ENCODE measurements at places on chromosomes 16 and 17.

- peak; percentile 49 for DNase-seq
These were observed 119.8 kb downstream of the HIC1 start for GRCh38 chr17:2174468-2175293.

DNA sequence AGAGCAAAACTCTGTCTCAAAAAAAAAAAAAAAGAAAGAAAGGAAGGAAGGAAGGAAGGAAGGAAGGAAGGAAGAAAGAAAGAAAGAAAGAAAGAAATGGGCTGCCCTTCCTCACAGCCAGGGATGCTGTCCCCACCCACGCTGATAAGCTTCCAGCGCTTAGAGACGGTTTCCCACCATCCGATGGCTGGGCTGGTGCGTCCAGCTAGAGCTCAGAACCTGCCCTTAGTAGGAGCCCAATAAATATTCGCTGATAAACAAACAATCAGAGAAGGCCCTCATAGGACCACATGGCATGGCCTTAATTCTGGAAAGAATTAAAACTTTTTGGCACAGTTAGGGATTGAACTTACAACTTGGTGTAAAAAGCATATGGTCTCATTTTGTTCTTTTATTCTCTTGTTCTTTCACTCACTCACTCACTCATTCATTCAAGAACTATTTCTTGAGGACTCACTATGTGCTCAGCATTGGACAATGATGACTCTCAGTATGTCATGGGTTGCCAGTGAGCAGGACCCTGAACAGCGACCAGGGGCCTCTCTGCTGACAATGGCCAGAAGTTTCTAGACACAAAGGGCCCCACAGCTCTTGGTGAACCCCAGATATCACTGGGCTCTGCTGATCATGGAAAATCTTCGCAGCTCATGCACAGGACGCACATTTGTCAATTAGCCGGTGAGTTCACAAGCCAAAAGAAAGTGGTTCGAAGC lies 32.5 kb upstream of the TNRC6C start:
- no peak for DNase-seq

- DNase-seq = no peak
These were observed 28.5 kb downstream of the TSC2 start for GRCh38 chr16:2076072-2076865.

DNA sequence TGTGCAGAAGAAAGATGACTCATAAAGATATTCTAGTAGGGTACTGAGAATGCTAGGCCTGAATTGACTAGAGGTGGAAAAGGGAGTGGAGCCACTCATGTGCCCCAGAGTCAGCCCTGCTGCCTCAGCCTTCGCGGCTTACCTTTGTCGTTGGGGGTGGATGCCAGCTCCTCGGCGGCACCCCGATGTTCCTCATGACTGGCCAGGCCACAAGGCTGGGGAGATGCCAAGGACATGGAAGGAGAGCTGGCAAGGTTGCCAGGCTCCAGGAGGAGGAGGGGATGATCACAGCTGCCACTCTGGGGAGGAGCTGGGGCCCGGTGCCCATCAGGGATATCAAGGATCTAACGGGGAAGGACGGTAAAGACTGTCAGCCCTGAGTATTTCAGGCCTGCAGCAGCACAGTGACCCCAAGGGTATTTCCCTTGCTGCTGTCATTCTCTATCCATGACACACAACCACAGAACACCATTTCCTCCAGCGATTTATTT lies 9.7 kb upstream of the SLC35B1 start:
- no peak for DNase-seq

DNA sequence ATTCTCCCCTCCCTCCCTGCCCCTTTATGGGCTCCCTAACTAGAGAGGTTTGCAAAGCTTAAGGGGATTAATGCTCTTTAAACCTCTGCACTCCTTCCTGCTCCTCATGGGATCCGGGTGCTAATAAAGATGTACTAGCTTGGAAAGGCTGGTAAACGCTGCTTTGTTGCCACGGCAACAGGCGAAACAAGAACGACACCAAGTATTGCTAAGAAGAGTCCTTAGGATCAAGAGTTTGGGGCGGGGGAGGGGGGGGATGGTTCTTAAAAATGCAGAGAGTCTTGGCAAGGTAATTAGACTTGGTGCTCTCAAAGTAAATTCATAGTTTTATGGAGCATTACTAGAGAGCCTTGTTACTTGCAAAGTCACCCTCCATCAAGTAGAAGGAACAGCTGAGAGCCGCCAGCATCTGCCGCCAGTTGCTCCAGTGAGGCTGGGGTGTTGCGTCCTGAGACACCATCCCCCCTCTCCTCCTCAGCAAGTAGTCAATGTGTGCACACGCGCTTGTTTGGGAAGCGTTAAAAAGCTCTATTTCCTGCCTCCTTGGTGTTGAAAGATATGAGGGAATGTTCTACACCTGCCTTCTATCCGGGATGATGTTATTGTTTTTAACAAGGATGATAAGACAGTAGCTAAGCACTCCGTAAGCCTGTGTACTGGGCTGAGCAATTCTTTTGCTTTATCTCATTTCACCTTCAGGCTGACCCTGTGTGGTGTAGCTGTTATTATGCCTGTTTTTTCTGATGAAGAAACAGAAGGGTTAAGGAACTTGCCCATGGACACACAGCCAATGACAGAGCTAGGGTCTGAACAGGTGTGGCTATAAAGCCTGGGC lies 190.9 kb downstream of the CCDC182 start:
- DNase-seq = no peak

DNA sequence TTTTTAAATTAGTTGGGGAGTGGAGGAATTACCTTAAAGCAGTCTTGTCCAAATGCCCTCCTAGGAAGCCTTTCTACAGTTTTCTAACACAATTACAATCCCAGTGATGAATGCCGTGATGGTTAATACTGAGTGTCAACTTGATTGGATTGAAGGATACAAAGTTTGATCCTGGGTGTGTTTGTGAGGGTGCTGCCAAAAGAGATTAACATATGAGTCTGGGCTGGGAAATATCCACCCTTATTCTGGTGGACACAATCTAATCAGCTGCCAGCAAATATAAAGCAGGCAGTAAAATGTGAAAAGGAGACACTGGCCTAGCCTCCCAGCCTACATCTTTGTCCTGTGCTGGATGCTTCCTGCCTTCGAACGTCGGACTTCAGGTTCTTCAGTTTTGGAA lies 12.2 kb downstream of the ORC6 start:
- no peak for DNase-seq

- no peak for DNase-seq
These were observed 8.7 kb downstream of the KCTD19 start for GRCh38 chr16:67317853-67318252.

DNA sequence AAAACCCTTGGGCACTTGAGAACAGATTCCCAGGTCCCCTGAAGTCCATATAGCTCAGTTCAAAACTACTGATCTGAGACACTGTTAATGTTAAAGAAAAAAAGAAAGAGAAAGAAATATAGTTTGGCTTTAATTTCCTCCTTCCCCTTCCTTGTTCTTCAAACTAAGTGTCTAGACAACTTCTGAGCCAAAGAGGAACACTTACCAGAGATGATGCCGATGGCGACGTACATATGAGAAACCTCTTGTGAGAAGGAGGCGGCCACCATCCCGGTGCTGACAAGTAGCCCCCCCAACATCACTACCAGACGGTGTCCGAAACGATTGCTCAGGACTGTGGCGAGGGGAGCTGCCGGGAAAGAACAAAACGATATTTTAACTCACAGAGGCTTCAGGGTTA lies 17.2 kb downstream of the SLC16A6 start:
- DNase-seq = no peak

DNA sequence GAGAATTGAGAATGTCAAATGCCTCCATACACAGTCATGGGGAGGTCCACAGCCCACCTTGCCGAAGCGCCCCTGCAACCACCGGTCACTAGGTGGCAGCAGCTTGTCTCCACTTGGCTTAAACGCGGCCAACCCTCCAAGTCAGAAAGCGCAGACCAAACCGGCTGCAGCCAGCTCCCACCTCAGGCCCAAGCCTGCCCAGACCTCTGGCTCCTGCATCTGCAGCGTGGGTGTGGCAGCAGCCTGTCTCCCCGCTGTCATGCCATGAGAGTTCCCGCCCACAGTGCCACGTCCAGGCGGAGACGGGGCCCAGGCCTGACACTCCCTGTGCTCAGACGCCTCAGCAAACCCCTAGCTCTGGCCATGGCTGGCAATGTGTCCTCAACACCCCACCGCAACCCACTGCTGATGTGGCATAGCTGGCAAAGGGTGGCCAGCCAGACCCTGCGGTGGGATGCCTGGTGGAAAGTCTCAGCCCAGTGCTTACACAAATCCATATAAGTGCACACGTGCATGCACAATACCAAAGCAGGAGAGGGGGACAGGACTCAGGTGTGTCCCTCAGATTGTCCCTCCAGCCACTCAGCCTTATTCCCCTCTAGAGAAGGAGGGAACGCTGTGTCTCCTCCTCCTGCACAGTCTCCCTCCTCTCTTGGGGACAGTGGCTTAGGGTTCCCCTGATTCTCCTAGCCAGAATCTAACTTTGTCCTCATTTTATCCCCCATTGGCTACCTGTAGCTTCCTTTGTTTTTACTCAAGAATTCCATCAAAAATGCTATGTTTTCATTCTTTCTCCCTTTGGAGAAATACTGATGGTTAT lies 10.9 kb downstream of the COPZ2 start:
- peak; percentile 89 for DNase-seq

GRCh38 chr17:41284043-41284442 lies 8.5 kb downstream of the KRTAP9-7 start:
- DNase-seq = no peak

DNA sequence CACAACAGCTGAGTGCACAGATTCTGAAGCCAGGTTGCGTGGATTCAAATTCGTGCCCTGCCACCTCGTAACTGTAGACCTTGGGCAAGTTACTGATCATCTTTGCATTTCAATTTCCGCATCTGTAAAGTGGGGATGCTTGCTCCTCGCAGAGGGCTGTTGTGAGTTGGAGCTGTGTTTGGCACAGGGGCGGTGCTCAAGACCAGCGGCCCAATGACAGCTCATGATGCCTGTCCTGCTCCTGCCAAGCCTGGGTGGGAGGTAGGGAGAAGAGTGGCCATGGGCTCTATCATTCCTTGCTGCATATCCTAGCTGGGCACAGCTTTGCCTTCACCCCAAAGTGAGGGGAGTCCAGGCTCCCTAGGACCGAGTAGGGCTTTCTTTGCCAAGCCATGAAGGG lies 12.6 kb downstream of the NXPH3 start:
- DNase-seq = no peak

GRCh38 chr17:77191244-77191643 lies 50.5 kb downstream of the SEC14L1 start:
- no peak for DNase-seq

GRCh38 chr17:73099511-73099910 lies 7.0 kb upstream of the SLC39A11 start:
- no peak for DNase-seq

DNA sequence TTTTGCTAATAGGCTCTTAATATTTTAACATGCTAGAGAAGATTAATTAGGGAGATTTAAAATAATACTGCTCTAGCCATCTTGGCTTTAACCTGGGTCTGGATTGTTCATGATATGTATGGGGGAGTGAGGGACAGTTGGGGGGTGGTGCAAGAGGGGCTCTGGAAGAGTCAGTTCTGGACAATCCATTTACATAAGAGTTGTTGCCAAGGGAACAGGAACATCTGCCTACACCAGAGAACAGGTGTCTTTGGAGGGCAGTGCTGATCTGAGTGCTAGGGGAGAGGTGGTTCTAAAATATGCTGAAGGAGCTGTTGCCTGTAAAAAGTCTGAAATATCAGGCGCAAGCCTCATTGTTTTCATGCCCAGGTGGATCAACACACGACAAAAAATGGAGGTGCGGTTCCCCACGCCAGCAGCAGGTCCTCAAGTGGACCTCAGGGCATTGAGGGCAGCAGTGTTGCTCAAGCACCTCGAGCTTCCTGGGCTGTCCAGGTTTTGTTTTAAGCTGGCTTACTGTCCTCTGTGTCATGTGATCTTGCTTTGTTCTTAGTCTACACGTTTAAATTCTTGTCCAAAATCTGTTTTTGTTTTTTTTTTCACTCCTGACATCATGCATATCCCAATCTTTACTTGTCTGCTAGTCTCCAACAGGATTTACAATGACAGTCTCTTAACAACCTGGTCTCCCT lies 25.4 kb upstream of the WSB1 start:
- no peak for DNase-seq

DNA sequence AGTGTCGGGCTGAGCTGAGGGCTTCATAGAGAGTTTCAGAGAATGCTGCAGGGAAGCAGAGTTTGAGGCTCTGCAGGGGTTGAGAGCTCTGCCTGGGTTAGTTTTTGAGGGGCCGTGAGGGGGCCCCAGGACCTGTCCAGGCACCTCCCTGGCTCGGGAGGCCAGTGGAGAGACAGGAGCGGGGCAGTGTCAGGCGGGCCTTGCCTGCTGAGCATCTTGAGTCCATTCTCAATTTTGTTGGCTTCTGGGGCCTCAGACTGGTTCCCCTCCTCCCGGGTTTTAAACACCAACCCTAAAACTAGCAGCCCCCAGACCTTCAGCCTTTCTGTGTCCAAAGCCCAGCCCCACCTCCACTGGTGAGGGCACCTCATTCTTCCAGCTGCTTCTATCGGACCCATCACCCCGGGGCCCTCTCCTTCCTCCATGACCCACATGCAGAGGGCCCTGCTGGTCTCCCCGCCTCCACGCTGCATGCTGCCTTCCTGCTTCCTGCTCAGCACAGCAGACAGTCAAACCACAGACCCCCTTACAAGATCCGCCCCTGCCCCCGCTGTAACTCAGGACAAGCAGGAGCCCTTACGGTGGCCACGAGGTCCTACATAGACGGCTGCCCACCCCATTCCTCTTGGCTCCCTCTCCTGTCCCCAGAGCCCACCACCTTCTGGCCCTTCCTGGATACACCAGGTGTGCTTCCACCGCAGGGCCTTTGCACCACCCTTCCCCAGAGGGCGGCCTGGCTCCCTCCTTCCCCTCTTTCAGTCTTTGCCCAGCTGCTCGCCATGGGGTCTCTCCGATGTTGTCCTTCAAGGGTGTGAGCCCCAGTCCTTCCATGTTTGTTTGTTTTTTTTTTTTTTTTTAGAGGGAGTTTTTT lies 3.8 kb downstream of the RNF213 start:
- DNase-seq = peak; percentile 65

- DNase-seq = no peak
These were observed 21.3 kb downstream of the ZCCHC14 start for GRCh38 chr16:87471278-87472141.

GRCh38 chr17:29240968-29241963 lies 5.4 kb upstream of the CRYBA1 start:
- DNase-seq = no peak

DNA sequence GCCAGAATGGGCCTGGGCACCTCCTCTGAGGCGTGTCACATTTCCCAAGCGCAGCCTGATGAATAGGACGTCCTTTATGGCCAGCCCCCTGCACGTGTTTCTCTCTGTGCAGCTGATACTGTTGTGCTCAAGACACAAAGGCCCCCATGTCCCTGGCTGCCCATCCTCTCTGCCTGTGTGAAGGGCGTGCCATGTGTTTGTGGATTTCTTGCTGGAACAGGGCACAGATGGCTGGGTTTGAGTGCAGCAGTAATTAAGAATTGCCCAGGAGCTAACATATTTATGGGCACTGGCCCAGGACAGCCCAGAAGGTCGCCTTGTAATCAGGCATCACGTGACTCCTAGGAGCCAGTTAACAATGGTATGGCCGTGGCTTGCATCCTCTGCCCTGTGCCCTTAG lies 181.1 kb downstream of the CCDC182 start:
- no peak for DNase-seq

All from mucosa of descending colon (tissue), 3 donors.